ENCODE measurements at places on chromosomes 7 and 10.

DNA sequence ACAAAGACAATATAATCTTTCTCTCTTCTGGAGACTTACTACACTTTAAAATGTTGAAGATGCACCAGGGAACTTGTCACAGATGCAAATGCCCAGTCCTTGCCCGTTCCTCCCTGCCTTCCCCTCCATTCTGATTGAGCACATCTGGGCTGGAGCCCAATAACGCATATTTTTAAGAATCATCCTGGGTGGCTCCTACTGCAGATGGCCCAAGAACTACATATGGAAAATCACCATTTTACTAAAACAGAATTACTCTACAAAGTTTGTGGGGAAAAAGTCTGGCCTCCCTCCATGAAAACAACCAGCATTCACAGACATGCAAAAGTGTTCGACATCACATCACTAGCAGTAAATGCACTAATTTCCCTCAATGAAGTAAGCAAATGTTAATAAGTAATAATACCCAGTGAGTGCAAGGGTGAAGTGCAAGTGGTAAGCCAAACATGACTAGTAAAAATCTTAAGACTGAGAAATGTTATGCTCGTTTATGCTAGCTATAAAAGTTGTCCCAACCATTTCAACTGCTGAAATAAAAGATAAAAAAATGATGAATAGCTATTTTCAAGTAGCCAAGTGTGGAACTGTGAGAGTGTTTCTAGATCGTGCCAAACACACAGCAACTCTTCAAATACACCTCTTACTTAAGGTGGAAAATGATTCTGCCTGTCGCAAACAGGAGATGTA lies 43.5 kb downstream of the TSPAN12 start:
- DNase-seq = no peak

- no peak for DNase-seq
Observed at GRCh38 chr7:45158471-45158870, 880 bp downstream of the RAMP3 start.

DNA sequence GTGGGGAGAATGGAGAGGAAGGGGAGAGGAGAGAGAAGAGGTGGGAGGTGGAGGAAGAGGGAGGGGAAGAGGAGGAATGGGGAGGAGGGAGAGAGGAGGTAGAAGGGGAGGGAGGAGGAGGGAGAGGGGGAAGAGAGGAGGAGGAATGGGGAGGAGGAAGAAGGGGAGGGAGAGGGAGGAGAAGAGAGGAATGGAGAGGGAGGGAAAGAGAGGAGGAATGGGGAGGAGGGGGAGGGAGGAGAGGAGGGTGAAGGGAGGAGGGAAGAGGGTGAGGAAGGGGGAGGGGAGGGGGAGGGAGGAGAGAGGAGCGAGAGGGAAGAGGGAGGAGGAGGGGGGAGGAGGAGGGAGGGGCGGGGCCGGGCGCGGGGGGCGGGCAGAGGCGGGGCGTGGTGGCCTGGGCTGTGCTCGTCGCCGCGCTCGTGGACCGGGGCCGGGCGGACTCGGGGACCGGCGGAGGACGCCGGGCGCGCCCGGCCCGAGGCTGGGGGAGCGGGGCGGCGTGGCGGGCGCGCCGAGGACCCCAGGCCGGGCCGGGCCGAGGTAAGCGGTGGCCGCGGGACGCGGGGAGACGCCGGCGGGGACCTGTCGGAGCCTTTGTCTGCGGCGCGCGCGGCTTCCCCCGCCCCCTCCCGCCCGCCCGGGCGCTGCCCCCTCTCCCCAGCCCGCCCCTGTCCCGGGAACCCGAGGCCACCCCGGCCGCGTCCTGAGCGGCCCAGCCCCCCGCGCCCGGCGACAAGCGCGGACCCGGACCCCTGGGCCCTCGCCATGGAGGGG lies at the start of gene SLC29A4:
Gene SLC29A4, plus strand, starts transcription at position 401 of the 774 bp plus-strand sequence. CDS start 4,874 bp downstream, outside the sequence.
- no peak for DNase-seq

DNA sequence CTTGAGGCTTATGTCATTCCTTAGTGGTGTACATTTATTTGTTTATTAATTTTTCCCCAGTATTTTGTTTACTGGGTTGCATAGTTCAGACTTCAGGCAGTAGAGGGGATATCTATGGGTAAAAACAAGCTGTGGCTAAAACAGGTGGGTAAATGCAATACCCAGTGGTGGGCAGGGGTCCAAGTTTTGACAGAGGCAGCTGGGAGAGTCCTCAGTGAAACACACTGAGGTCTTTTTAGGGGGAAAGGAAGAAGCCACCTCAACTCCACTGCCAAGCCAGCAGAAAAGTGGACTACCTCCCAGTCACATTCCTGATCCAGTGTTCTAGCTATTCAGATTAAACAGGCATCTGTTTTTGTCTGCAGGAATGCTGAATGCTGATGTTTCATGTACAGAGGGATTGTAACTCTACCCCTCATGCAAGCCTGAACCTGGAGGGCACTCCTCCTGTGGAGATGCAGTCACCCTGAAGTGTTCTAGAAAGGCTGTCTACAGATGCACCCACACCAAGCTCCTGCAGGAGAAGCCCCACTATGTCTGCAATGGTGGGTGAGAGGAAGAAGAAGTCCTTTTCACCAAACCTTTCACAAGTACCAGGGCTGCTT lies 757.8 kb downstream of the INHBA start:
- DNase-seq = no peak
